Activated CD4-positive, alpha-beta T cell treated with anti-CD3 and anti-CD28 coated beads, Interleukin-2, Interleukin-4, amounts not matched to agents 100 ng/mL and 50 ng/mL, durations not matched to agents 16 hours and 8 hours (primary cell): ENCODE measurements at places on chromosomes 3 and 15.

DNA sequence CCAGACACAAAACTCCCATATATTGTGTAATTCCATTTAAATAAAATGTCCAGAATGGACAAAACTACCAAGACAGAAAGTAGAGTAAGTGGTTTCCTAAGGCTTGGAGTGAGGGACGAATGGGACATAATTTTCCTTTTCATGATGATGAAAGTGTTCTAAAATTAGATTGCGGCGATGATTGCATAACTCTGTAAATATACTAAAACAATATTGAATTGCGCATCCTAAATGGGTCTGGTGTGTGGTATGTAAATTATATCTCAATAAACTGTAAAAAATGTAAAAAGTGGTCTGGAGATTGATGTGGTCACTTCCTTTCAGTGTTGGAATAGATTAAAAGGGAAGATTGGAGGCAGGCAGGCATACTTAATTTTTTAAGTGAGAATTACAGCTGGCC lies 105.9 kb upstream of the KCNAB1 start:
- no peak for DNase-seq

DNA sequence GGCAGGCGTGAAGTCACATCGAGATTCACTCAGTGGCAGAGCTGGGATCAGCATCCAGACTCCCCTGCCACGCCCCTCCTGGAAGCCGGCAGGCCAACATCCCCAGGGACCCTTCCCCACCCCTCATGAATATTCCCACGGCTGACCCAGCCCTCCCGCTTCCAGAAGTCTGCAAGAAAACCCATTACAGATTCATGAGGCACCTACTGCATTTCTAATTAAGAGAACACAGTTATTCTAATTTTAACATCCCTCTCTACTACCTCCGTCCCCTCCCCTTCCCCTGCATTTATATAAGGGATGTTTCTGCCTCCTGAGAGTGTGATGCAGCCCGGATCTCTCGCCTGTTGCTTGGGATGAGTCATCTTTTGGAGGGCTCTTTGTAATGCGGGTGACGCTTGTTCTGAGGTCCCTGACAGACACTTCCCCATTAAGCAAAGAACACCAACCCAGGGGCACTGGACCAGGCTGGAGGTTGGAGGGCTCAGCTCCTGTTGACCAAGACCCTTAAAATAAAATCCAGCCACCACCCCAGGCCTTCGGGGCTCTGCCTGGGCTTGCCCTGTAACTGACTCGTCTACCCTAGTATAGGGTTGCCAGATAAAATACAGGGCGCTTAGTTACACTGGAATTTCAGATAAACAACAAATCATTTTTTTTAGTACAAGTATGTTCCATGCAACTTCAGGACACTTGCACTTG lies 118.7 kb downstream of the NUP210 start:
- peak; percentile 13 for DNase-seq

GRCh38 chr3:191492601-191493000 lies 31.6 kb downstream of the PYDC2 start:
- DNase-seq, result no peak

GRCh38 chr3:144175644-144176425 lies 204.2 kb downstream of the DIPK2A start:
- no peak for DNase-seq

DNA sequence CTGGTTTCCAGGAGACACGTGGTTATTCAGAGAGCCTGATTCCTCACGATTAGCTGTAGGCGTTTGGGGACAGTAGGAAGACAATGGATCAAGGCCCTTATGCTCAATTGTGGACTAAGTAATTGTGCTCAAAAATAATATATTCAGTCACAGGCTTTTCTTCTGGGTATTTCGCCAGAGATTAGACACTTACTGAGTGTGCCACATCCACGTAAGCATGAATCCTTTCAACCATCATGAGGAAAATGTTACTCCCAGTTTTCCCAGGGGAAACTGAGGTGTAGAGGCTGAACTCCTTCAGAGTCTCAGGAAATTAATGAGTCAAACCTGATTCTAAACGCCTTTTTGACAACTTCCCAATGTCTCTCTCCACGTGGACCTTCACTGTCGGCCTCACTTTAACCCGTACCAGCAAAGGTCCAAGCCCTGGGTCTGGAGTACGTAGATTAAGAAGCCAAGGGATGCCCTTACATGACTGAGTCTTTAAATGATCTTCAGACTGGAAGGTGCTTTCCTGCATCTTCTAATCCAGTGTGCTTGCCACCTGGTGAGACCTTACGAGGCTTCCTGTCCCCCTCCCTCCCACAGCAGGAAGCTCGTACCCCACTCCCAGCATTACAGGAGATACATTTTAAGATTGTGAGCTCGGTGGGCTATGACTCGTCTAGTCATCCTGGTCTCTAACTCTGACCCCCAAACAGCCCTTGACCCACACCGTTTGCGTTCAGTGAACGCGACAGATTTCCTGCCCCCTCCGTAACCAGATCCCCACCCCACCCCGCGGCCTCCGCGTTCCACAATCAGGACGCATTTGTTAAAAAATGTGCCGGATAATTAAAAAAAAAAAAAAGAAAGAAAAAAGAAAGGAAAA lies 1.7 kb downstream of the PKM start:
- DNase-seq, result peak; percentile 53

DNA sequence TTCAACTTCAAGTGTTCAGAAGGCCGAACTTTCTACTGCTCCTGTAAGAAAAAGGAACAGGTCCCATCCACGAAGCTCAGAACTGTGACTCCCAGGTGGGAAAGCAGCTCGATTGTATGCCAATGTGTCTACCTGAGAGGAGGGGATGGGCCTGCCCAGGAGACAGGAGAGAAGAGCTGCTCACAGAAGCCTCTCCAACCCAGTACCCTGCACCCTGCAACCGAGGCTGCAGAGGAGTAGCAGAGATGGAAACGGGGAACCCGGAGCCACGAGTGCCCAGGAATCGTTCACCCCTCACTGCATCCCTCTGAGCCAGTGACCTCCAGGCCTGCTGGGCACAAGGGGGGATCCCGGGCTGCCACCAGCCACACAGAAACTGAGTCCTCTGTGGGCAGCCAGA lies 86.5 kb upstream of the PRR23E start:
- DNase-seq, result no peak

- no peak for DNase-seq
Measured at GRCh38 chr3:141605883-141606282, 119.1 kb downstream of the RASA2 start.

- no peak for DNase-seq
Measured at GRCh38 chr3:7211740-7212139, 350.8 kb downstream of the GRM7 start.

DNA sequence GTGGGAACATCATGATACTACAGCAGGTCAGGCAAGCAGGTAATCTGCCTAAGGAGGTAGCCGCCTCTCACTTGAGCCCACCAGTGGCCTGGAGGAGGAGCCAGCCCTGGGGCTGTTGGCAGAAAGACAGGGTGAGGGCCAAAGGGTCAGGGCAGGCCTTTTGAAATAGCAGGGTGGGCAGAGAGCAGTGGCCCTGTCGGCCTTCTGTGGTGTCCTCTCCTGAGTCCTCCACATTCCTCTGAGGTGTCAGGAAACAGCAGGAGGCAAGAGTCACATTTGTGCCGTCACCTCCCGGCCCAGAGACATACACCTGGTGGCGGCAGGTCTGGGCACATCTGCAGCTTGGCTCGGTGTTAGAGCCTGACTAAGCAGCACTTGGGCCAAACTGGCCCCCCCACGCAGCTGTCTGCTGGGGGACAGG lies 3.9 kb upstream of the BNC1 start:
- no peak for DNase-seq

GRCh38 chr15:76360416-76360815 lies 23.8 kb downstream of the ISL2 start:
- no peak for DNase-seq

DNA sequence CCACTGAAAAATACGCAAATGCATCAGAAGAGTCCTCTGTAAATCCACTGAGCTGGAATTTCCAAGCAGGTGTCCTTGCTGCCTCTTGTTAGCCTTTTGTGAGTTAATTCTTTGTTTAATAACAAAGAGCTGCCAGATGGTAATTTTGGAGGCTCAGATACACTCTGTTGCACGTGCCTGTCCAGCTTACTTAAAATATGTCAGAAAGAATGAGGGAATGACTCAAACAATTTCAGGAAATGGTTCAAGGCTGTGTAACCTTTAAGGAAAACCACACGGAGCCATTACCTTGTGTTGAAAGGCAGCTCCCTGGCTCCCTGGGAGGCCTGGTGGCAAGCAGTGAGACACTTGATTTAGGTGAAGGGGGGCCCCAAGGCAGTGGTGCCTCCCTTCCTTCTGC lies 302.2 kb upstream of the CTDSPL start:
- DNase-seq, result no peak

DNA sequence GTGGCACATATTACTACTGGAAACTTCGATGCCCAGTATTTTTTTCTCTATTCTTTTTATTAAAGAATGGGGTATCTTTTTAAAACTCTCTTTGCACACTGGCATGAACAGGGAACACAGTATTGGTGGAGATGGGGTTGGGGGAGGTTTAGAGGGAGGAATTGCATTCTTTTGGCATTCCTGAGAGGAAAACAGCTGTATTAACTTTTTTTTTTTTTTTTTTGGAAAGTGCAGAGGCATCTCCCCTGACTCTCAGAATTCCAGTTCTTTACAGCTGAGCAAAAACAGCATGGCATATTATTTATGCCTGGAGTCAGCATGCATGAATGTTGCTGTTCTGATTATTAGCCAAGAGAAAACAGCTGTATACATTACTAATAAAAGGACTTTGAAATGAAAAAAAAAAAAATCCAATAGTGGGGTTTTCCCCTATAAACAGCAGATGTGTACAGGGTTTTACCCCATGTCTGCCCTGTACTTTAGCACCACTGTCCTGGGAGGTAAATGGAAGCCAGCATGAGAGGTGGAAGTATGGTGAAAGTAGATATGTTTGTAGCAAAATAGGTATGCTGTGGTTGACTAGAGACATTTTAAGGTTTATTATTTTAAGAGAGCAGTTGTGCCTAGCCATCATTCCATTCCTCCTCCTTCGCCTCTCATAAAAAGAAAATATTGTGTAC lies 132.2 kb downstream of the FNDC3B start:
- DNase-seq, result no peak

DNA sequence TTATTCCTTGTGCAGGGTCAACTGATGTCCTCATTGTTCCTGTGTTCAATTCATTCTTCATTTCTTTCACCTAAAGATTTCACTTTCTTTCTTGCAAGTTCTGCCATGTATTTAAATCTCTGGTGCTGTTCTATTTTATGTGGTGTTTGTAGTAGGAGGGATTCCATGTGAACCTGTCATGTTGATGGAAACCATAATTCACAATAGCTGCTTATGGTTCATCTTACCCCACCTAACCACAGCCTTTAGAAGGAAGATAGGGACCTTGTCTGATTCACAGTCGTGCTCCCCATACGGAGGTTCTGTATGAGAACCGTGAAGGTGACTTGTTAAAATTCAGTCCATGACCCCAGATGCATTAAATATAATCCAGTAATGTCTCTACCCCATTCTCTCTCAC lies 21.9 kb downstream of the SLCO2A1 start:
- DNase-seq, result no peak

DNA sequence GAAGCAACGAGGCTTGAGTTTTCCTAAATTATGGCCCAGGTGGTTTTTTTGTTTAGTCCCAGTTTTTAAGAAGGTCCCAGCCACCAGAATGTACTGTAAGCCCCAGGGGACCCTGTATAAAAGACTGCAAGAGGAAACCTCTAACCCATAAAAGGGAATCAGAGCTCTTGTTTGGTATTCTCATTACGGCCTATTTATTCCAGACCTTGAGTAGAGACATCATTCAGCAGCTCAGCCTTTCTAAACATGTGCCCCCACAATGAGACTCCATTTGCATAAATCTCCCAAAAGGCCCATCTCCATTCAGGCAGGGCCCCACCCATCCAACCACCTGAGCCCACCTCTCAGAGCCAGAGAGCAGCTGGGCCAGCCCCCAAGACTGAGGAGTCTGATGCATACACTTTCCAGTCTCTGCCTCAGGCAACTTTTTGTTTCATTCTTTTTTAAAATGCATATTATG lies 25.7 kb downstream of the ZDHHC3 start:
- no peak for DNase-seq

GRCh38 chr15:73196113-73196512 lies 143.8 kb downstream of the NEO1 start:
- no peak for DNase-seq

DNA sequence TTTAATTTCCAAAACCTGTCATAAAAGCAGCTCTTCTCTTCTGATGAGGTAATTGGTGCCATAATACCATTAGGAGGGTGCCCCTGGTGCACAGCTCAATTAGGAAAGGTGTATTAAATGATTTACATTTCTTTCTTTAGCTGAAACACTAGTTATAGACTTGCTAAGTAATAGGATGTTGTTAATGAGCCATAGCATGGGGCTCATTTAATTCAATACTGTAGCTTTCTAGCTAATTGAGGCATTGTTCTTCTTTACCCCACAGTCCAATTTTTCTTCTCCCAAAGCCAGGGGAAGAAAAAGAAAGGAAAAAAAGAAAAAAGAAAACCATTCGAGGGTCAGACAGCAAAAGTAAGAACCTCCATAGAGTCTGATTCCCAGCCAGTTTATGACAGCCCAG lies 164.0 kb upstream of the HES1 start:
- no peak for DNase-seq
